Jurkat, Clone E6-1 (cell line): ENCODE measurements at places on chromosomes 12 and 14.

- DNase-seq = no peak
Observed at GRCh38 chr14:30064454-30064853, 136.8 kb upstream of the PRKD1 start.

DNA sequence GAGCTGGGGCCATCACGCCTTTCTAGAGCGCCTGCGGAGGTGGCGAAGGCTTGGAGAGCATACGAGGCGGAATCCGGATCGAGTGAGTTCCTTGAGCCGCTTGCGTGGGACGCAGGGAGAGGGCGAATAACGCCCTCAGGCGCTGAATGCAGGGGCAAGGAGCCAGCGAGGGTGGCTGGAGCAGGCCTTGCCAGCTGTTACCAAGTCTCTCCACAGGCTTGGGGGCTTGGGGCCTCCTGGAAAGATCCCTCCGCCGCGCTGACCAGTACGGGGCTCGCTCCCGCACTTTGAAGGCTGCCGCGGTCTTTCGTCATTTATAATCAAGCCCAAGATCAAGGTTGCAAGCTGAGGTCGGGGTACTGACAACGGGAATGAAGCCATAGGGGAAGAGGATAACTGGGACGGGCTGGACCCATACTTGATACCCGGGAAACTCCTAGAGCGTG lies 1.2 kb downstream of the FLRT2 start:
- no peak for DNase-seq

- peak; percentile 18 for DNase-seq
Observed at GRCh38 chr14:21796916-21797315, 123.3 kb upstream of the OR4E1 start.

- DNase-seq = no peak
Observed at GRCh38 chr14:35519986-35520385, 14.0 kb upstream of the INSM2 start.

- DNase-seq = no peak
Observed at GRCh38 chr14:32246751-32247150, 43.7 kb upstream of the RNU6-8 start.

- no peak for DNase-seq
Observed at GRCh38 chr14:100786131-100786530, 39.8 kb upstream of the MEG3 start.

GRCh38 chr14:68011406-68012028 lies 191.9 kb downstream of the RAD51B start:
- DNase-seq = no peak

GRCh38 chr12:52300796-52301691 lies 9.7 kb upstream of the KRT81 start:
- DNase-seq = no peak

- no peak for DNase-seq
Observed at GRCh38 chr12:113385282-113385882, 18.3 kb downstream of the SDS start.

GRCh38 chr14:65421201-65421981 lies 8.9 kb downstream of the FUT8 start:
- no peak for DNase-seq

GRCh38 chr14:89544636-89545301 lies 127.7 kb upstream of the FOXN3 start:
- DNase-seq = no peak

DNA sequence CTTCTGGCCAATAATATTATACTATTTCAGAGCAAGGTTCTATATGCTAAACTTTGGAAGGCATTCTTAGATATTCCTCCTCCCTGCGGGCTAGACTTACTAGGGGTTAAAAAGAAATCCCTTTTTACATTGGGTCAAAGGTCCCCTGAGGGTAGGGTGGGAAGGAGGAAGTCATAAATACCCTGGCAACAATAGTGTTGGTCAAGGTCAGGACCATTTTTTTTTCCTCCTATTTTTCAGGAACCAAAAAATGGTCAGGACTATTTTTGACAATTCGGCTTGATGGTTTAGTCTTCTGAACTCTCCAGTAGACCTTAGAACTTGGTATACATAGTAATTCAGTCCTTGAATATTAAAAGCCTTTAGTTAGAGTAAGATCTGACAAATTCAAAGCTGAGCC lies 4.5 kb upstream of the NANOG start:
- no peak for DNase-seq

DNA sequence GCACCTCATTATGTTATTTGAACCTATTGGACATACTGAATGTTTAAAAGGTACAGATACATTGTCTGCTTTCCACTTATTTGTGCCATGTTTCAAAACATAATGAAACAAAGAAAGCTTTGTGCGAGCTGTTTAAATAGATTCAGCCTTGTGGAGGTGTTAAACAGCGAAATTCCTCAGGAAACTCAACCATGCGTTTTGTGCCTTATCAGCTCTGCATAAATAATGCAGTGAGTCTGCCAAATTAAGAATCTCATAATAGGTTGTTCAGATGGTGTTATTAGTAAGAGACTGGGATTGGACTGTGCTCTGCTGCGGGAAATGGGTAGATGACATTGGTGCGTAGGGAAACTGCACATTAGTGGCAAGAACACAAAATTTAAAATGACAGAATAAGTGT lies 163.7 kb upstream of the CLEC14A start:
- no peak for DNase-seq

GRCh38 chr12:56635806-56636674 lies 5.9 kb upstream of the BAZ2A start:
- DNase-seq = peak; percentile 79

- DNase-seq = peak; percentile 86
Observed at GRCh38 chr12:6782850-6783566, 6.3 kb upstream of the CD4 start.

DNA sequence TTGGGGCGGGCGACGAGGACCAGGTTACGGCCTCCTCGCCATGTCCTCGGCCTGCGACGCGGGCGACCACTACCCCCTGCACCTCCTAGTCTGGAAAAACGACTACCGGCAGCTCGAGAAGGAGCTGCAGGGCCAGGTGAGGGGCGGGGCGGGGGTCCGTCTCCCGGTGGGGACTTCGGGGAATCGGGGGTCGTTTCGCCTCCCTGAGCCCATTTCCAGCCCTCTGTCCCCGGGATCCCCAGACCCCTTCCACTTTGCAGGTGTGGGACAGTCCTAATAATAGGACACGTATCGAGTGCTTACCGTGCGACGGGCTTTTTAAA lies 380 bp downstream of the ANKRD13A start:
- no peak for DNase-seq

DNA sequence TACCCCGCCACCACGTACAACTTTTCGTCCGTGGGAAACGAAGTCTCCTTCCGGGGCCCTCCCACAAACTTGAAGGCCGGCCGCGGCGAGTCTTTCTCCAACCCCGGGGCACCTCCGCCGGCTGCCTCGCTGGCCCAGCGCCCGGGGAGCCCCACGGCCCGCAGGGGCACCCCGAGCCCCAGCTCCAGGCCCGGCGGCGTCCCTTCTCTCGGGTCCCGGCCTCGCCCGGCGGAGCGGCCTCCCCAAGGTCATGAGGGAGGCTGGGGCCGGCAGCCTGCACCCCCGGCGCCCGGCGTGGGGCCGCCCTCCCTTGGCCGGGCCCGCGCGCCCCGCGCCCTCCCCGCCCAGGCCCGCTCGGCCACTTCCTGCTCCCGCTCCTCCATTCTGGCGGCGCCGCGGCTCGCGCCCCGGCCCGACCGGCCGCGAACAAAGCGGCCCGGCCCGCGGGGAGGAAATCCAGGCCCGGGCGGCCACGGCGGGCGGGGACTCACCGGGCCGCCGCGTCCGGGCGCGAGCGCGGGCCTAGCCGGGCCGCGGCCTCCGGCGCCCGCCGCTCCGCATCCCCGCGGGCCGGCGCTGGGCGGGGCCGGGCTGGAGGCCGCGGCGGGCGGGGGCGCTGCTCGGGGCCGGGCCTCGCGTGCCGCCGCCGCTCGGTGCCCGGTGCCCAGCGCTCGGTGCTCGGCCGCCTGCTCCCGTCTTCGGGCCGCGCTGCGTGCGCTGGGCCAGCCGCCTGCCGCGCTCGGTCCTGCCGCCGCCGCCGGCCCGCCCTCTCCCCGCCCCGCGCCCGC lies at the start of gene AKT1:
TSS of gene AKT1 (minus strand) at position 756 of the 788 bp plus-strand sequence. CDS start 3,105 bp downstream, outside the sequence.
- no peak for DNase-seq

GRCh38 chr12:65162609-65163008 lies 6.8 kb upstream of the LEMD3 start:
- DNase-seq = no peak

- no peak for DNase-seq
Observed at GRCh38 chr12:112239881-112240280, 114.5 kb downstream of the TRAFD1 start.

- DNase-seq = no peak
Observed at GRCh38 chr12:73514672-73515071, 1023.0 kb upstream of the ATXN7L3B start.

DNA sequence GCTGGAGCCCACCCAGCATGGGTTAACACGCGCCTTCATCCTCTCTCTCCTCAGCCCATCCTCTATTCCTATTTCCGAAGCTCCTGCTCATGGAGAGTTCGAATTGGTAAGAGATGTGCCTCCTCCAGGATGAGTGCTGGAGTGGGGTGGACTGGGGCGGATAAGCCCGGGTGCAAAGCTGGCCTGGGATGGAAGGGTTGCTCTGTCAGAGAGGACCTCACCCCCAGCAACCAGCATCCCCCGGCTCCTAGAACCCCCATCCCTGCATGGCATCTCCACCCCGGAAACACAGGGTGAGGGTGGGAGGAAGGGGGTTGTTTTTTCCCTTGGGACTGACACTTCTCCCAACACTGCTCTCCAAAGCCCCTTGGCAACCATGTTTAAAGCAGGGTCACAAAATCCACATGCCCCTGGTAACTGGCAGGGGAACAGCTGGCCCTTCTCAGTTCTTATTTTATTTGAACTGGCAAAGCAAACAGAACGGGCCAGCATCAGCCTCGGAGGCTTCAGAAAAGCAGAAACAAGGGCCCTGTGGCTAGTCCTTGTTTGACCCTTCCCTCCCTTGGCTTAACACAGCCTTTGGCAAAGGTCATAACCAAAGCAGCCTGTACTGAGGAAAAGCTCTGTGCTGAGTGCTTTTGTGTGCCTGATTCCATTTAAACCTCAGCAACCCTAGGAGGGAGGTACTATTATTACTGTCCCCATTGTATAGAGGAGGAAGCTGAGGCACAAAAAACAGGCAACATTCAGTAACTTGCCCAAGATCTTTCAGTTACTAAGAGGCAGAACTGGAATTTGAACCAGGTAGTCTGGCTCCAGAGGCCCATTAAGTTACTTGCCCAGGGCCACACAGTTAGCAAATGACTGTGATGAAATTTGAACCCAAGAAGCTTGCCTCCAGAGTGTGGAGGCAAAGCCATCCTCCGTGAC lies 4.2 kb downstream of the GSTZ1 start:
- DNase-seq = no peak

DNA sequence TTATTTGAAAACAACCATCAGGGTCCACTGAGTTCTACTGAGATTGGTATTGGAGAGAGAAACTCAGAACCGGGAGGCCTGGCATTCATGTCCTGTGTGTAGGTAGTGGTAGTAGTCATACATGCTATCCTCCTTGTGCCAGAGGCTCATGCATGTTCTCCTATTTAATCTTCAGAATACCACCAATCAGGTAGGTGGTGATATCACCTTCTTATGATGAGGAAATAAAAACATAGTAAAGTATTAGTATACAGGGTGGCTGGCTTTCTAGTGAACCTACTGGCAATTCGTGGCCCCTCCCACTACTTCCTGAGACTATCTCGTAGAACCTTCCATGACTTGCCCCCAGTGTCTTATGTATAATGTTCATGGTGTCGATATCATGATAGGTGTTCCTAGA lies 40.5 kb upstream of the EID3 start:
- no peak for DNase-seq

DNA sequence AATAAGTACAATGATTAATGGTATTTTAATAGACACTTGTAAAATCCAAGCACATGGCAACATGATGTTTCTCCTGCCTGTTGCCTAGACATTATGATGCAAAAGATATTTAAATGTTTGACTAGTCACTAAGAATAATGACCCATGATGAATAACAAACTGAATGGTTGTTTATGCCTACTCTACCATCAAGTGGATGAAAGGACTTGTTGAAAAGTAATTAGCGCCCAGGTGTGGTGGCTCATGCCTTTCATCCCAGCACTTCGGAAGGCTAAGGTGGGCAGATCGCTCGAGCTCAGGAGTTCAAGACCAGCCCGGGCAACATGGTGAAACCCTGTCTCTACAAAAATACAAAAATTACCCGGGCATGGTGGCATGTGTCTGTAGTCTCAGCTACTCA lies 30.7 kb downstream of the KIF21A start:
- DNase-seq = no peak

- no peak for DNase-seq
Observed at GRCh38 chr12:41304526-41304925, 116.4 kb downstream of the PDZRN4 start.

- DNase-seq = no peak
Observed at GRCh38 chr12:27274706-27275105, 30.6 kb downstream of the STK38L start.

- no peak for DNase-seq
Observed at GRCh38 chr14:89242652-89243279, 174.3 kb downstream of the FOXN3 start.

DNA sequence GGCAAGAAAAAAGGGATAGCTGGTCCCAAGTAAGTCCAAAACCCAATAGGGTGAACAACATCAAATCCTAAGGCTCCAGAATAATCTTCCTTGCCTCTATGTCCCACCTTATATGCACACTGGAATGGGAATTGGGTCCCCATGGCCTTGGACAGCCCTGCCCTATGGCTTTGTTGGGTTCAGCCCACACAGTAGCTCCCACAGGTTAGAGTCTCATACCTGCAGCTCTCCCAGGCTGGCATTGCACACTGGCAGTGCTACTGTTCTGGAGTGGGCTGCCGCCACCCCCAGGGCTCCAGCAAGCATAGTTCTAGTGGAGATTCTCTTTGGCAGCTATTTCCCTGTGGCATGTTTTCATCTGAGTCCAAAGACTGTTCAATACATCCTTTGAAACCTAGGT lies 352.4 kb upstream of the CLEC14A start:
- no peak for DNase-seq

- DNase-seq = no peak
Observed at GRCh38 chr14:69268763-69269162, 8.8 kb downstream of the GALNT16 start.

GRCh38 chr14:70170976-70171375 lies 17.8 kb downstream of the SLC8A3 start:
- no peak for DNase-seq

- no peak for DNase-seq
Observed at GRCh38 chr12:72863671-72864070, 591.5 kb downstream of the TRHDE start.

GRCh38 chr12:40226705-40227104 lies 1.9 kb downstream of the LRRK2 start:
- no peak for DNase-seq
